Suprapubic skin (tissue), 4 donors: ENCODE measurements at places on chromosomes 7 and 10.

DNA sequence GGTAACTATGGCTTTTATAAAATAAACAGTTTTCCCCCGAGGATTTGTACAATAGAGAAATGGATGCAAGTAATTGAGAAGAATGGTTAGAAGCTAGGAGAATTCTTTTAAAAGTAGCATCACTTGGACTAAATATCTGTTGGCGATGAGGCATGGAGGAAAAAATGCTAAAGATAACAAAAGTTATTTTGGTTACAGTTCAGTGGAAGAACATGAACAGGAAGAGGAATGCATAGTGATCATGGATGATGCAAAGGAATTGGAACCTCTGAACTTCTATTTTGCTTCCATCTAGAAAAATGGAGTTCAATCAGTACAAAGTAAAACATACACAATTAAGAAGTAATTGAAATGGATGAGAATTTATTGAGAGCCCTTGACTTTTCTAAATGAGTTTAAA, 32.9 kb downstream of the ENTPD1 start:
- DNase-seq: no peak

GRCh38 chr7:69908454-69908853, 310.2 kb downstream of the AUTS2 start:
- no peak for DNase-seq

DNA sequence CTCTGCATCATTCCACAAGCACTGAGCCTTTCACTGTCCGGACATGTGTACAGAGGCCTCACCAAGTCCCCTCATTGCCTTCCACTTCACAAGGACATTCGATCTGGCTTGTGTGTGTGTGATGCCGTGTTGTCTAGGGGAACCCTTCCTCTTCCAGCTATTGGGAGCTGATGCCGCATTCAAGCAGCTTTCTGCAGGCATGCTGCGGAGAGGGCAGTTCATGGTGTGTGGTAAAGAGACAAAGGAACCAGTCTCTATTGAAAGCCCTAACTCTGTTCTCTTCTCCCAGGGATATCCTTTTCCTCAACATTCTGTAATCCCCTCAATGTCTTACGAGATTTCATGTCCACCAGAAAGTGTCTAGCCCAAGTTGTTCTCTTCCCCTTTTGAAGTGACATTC, 141.6 kb downstream of the ALOX5 start:
- DNase-seq: no peak

GRCh38 chr10:68154211-68154497, 44.9 kb downstream of the MYPN start:
- DNase-seq: no peak

DNA sequence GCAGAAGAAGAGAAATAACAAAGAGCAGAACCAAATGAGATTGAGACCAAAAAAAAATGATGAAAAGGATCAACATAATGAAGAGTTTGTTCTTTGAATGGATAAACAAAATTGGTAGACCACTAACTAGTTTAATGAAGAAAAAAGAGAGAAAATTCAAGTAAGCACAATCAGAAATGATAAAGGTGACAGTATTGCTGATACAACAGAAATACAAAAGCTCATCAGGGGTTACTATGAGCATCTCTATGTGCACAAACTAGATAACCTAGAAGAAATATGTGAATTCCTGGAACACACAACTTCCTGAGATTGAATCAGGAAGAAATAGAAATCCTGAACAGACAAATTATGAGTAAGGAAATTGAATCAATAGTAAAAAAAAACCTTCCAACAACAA, 157.1 kb downstream of the ZEB1 start:
- no peak for DNase-seq

DNA sequence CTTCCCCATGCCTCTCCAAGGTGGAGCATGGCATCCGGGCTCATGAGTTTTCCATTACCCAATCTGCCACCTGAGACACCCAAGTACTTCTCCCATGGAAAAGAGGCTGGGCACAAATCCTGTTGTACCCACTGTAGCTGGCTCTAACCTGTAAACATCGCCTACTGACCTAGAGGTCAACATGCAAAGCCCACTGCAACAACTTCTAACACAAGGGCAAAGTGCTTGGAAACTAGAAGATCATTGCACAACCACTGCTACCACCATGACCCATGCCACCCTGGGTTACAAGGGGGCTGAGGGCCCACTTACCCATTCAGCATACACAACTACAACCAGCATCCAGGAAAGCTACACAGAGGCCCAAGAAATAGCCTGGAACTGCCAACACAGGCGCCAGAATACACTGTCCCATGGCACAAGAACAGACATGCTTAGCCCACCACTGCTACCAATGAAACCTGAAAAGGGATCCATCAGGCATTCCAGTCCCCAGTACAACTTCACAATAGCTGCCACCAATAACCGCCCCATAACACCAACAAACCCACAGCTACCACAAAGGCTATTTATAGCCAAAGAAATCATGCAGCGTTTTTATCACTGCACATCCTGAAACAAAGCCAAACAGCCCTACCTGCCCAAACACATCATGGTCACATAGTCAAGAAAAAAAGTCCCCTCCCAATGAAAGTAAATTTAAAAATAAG, 63.4 kb downstream of the RNF32 start:
- DNase-seq: no peak

- no peak for DNase-seq
These were observed 272.1 kb downstream of the BMPER start for GRCh38 chr7:34177476-34177875.

GRCh38 chr7:137258552-137258951, 85.0 kb downstream of the PTN start:
- no peak for DNase-seq

- DNase-seq: no peak
These were observed 81.8 kb downstream of the JMJD1C start for GRCh38 chr10:63384001-63384400.

DNA sequence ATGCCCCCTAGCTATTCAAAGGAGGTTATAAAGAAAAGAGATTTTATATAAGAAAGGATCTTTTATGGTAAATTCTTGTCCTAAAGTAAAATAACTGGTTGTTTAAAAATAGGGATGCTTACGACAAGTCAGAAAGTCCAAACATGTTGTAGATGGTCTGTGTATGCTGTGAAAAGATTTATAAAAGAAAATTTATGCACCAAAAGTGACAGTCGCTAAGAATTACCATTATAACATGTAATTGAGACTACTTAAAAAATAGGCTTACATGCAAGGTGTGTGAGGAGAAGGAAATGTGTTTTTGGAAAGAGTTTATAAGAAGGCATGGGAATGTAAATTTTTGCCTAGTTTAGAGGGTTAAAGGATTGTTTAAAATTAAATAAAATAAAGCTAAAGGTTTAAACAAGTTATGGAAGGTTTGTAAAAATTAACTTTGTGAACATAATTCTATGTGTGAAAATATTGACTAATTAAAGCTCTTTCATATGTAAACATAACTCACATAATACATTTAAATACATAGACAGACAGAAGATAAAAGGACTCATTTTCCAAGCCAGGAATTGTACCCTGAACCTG, 118.5 kb downstream of the LYZL1 start:
- DNase-seq: no peak

GRCh38 chr10:76352300-76352699, 920.9 kb downstream of the LRMDA start:
- DNase-seq: no peak

DNA sequence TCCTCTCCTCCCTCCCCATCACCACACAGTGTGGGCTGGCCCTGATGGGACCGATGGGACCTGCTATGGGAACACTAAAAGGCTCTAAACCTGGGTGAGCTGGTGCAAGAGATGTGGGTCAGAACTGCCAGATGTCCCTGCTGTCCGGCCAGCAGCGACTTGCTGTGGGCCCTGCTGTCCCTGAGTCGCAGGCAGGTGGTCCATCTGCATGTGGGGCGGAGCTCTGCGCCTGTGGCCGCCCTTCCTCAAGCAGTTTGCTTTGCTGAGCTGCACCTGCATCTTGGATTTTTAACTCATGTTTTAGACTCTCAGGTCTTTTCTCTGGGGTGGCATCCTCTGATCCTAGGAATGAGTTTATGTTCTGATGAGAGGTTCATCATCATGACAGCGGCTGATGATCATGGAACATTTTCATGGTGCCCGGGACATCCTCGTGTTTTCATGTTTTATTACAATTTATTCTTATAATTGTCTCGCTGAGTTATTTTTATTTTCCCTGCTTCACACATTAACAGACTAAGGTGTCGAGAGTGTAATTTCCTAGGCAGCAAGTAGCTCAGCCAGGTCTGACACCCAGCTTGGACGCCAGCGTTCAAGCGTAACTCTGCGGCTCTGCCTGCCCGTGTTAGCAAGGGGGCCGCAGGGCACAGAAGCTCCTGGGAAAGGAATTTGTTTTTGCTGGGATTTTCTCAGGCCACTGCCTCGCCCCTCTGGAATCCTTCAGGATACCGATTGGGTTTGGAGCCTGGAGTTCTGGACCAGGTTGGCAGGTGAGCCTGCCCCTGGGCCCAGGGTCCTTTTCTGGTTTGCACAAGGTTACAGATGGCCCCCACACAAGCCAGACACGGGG, 615.2 kb upstream of the FOXK1 start:
- no peak for DNase-seq

GRCh38 chr10:71852355-71852937, 1.4 kb upstream of the PSAP start:
- no peak for DNase-seq

DNA sequence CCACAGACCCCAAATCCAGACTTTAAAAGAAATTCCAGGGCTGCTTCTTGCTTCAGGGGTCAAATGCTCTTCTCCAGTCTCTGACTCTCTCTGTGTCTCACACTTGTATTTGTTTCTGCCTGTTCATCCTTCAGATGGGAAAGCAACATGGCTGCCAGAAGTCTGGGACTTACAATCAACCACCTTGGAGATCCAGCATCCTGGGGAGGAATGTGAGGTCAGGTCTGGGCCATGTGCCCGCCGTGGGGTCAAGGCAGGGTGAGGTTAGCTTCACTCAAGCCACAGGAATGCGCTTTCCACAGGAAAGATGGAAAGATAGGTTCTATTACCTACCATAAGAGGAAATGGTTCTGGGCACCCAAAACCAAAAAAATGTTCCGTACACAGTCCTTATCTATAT, 34.3 kb upstream of the NPVF start:
- no peak for DNase-seq

DNA sequence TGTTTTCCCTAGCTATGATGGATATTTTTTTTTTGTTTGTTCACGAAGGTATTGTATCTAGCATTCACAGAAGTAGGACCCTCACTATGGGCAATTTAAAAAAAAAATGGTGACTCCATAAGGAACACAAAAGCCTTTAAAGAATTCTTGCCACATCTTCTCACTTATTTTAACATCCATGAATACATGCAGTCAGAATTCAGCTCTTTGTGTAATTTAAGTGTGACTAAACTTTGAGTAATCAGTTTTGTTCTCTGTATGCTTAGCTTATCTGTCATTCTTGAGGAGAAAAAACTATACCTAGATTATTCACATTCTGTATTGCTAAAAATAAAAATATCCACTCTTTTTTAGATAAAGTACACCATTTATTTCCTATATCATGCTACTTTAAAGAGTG, 313.2 kb upstream of the KCND2 start:
- no peak for DNase-seq

DNA sequence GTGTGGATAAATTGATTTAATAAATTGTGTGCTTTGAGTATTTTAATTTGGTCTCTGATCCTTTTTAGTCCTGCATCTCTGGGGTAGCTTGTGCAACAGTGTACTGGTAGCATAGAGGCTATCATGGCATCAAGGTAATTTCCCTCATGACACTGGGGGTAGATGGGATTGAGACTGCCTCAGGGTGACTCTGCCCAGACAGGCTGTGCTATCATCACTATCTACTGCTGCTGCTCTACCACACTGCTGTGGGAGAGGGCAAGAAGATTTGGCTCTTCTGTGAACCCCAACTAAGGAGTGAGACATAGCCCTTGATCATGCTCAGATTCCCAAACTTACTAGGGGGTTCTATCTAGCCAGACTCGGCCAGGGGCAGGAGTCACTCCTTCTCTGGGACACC, 43.6 kb upstream of the JAZF1 start:
- DNase-seq: no peak

DNA sequence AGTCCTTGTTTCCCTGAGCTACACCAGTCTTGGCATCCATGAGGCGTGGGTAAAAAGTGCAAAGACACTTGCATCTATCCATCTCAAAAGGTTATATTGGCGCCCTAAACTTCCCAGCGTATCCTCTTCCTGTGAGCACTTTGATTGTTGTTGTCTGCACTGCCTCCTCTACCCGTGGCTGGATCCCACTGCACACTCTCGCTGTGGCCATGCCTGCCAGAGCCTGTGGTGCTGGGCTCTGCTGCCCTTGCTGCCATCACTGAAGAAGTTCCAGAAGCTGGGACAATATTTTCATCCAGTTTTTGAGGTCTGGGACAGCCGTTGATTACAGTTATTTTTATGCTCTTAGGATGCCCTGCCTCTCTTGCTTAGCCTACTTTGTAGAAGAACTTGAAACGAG, 85.3 kb upstream of the PCGF5 start:
- DNase-seq: no peak

DNA sequence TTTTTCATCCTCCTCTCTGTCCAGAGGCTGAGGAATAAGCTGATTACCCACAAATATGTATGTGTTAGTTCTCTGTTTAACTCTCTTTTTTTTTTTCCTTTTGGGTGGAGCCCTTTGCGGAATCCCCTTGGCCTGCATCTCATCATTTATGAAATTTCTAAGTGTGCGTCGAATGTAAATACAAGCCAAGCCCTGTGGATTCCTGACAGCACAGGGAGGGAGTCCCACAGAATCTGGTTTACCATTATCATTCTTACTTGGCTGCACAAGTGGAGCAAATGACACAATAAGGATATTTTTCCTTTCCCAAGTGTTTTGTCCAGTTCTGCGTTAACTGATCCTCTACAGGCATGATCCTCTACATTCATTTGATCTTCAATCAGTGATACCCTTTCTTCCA, 11.4 kb downstream of the STK31 start:
- no peak for DNase-seq

- DNase-seq: no peak
These were observed 19.0 kb downstream of the MINPP1 start for GRCh38 chr10:87523731-87524130.

DNA sequence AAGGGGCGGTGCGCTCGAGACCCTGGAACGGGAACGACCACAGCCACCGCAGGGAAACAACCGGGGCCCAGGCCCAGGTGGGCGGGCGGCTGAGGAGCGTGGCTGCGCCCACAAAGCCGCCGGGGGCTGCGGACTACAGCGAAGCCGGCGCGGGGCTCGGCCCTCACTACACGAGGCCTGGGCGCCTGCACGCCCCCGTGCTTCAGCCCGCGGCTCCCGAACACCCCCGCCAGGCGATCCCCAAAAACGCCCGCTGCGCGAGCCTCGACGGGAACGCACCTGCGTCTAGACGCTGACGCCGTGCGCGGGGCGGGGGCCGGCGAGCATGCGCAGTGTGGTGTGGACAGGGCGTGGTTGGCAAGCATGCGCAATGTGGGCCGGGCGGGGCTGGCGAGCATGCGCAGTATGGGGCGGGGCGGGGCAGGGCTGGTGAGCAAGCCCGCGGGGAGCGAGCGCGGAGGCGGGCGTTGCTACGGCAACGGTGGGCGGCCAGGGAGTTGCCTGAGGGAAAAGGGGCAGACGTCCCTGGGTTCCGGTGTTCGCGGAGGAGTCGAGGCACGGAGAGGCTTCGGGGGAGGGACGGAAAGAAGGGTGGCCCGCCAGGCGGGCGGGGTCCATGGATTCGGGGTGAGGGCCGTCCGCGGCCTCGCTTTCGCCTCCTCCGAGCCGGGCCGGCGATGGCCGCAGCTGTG, at the start of gene RNF32:
Gene RNF32, plus strand, starts transcription at position 518 of the 692 bp plus-strand sequence. CDS start 3,104 bp downstream, outside the sequence.
- peak; percentile 96 for DNase-seq
